ENCODE measurements at places on chromosomes 5 and 9. TPM values are rescaled to one million over a fixed set of nuclear protein-coding genes. Genes with fewer than 3 reads are reported as not detected.

The SLC6A3 gene
- total RNA-seq = 0.23 TPM

The PCDHGB5 gene
- 1.6 TPM for total RNA-seq

The BARHL1 gene
- total RNA-seq = not detected

DNA sequence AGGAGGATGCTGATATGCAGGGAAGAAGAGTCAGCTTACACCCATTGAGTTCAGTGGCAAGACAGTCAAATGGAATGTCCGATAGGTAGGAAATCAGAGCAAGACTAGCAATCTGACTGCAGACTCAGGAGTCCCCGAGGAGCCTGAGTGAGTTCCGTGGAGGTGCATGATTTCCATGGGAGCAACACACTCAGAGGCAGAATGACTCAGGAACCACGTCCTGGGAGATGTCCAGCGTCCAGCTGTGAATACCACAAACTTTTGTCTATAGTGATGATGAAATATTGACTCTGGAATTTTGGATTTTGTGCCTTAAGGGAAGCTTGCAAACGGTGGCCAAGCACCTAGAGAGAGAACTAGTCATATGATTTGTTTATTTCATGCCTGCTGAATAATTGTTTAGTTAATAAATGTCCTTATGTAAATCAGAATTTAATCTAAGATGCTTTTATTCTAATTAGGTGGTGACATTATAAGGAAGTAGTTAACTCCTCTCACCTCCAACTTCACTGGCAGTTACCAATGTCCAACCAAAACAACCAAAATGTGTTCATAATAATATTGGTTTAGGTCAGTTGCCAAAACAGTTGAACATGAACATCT, 100.4 kb downstream of the PDE4D start:
- no peaks in the 10 kb centered on the region for H3K36me3 ChIP-seq
- H3K27me3 ChIP-seq = no peaks in the 10 kb centered on the region
- no peak overlapping the region for H3K27ac ChIP-seq
- no peaks in the 10 kb centered on the region for H3K4me1 ChIP-seq

The CDC20B gene
- 0.02 TPM for total RNA-seq

DNA sequence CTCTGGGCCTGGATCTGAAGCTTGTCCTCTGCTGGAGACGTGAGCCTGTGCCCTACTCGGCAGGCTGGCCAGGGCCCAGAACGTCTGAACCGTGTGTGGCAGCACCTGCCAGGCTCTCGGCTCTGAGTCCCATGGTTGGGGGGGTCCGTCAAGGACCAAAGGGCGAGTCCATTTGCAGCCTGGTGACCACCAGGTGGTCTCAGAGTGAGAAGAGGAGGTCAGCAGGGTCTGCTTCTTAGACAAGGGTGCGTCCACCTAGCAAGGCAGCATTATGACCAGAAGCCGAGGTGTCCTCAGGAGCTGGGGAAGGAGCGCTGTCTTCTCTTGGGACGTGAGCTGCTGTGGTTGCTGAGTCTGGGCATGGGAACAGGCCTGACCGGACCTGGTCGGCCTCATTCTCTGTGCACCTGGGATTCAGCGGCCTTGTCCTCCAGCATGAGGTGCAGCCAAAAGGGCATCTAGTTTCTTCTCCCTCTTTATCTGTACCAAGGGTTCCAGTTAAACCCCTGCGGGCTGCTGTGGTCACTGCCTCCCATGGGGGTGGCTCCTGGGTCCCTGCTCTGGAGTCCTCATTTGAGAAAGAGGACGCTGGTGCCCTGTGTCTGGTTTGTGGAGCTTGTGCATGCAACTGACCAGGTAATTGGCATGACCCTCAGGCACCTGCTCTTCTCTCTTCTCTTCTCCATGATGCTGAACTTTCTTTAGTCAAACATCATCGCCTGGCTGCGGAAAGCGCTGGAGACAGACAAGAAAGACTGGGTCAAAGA, 14.4 kb downstream of the EXOC3 start:
- no peak for DNase-seq
- no peaks in the 10 kb centered on the region for H3K4me1 ChIP-seq

The ZFP62 gene
- 43.1 TPM for total RNA-seq

Data from SJCRH30 (cell line).